ENCODE measurements at places on chromosomes 6 and 20.

DNA sequence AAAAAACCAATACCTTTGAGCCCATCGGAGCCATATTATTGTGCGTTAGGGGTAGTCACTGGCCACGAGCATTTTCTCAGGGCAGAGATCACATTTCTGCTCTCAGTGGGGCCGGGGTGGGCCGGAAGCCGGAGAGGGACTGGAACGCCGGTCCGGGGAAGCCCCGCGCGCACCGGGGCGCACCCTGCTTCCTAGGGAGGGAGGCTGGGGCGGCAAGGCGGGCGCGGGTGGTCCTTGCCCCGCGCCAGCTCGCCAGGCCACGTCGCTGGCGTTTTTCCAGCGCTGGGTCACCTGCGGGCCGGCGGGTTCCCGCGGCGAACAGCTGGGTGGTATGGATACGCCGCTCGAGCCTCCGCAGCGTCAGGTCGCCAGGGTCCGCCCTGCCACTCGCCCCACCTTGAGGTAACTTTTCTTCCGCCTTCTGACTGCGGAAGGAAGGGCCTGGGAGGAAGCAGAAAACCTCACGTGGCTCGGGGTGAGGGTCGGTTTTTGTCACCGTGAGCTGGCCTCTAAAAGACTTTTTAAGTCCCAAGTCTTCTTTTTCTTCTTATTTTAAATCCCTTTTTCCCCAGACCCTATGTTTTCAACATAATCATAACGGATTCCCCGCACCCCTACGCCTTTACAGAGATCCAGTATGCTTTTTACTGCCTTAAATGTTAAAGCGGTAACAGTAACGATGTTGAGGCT, 2.7 kb upstream of the EEF1A1 start:
- DNase-seq, result peak; percentile 50

GRCh38 chr6:37725957-37726356, 28.3 kb upstream of the MDGA1 start:
- peak; percentile 53 for DNase-seq

- DNase-seq, result peak; percentile 37
These were observed 95.9 kb downstream of the NFATC2 start for GRCh38 chr20:51446656-51447055.

- DNase-seq, result peak; percentile 39
These were observed 27.1 kb downstream of the MRPL14 start for GRCh38 chr6:44100088-44100550.

DNA sequence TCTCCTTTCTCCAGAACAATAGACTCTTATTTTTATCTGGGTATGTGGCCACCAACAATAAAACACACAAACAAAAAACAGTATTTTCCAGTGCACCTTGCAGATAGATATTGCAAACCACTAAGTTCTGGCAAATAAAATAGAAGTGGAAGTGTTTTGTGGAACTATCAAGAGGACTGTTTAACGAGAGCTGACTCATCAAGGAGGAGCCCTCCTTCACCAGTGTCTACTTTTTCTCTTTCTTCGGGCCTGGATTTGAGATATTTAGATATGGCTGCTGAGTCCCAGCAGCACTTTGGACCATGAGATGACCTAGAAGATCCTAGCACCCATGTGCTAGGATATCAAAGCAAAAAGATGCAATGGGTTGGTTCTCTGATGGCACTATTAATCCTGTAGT, 154.7 kb downstream of the AIG1 start:
- DNase-seq, result no peak

DNA sequence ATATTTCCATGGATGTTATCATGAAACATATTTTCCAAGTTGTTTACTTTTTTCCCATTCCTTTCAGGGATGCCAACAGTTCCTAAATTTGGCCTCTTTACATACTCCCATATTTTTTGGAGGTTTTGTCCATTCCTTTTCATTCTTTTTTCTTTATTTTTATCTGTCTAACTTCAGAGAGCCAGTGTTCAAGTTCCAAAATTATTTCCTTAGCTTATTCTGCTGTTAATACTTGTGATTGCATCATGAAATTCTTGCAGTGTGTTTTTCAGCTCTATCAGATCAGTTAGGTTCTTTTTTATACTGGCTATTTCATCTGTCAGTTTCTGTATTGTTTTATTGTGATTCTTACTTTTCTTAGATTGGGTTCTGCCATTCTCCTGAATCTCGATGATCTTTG, 89.9 kb upstream of the TCF21 start:
- DNase-seq, result no peak

DNA sequence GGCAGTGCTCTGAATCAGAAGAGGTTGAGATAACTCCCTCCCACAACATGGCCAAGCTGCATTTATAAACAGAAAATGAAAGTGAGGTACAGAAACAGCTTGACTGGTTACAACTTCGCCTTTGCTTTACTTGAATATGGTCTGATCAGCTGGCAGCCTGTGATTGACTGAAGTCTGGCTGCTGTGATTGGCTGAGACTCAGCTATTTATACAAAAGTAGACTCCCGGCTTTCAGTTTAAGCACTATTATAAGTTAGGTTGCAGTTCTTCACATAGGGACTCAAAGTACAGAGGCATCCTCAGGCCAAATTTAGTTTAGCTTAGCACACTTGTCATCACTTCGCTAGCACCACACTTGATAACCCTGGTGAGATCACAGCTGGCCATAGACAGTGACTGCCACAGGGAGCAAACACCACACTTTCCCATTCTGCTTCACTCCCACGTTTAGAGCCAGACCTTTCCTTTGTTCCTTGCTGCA, 362.6 kb downstream of the EPM2A start:
- peak; percentile 29 for DNase-seq

DNA sequence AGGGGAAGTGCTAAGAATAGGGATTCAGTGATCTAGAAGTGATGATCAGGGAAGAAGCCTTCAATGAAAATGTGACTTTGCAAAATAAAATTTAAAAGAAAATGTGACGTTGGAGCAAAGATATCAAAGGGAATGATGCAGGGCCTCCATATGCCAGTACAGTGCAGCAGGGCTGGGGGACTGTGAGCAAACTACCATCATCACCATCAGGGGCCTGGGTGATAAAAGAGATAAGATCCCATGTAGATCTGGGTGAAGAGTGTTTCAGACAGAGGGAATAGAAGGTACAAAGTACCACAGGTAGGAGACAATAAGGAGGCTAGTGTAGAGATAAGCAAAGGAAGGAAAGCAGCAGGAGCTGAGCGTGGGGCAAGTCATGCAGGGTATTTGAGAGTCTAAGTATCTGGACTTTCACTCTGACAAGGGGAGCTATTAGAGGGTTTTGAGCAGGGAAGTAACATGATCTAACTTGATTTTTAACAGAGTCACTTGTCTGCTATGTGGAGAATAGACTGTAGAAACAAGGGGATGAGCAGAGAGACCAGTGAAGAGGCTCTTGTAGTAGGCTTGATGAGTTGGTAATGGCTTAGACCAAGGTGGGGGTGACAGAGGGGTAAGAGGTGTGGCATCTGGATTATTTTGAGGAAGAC, 295.6 kb downstream of the ZFAND3 start:
- DNase-seq, result peak; percentile 68

Measured in bronchial epithelial cell (primary cell).